Glutamatergic neuron (in vitro differentiated cells): ENCODE measurements at places on chromosomes 13 and 19. TPM values are rescaled to one million over a fixed set of nuclear protein-coding genes. Genes with fewer than 3 reads are reported as not detected.

DNA sequence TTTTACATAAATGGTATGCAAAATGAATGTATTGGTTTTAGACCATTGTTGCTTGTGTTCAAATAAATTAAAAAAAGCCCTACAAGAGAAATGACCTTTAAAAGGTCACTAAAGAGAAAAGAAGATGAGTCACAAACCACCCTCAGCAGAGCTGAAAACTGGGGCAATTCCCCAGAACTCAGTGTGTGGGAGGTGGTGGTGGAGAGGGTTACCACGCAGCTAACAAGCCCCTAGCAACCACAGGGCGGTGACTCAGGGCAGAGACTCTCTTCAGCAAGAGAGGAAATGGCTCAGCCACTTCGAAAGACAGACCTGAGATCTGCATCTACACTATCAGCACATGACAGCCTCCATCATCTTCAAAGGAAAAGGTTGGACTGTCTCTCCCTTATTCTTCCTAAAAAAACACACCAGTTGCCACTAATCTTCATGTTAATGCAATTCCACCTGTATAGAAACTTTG, 29.4 kb upstream of the NDFIP2 start:
- no peaks in the 10 kb centered on the region for H3K36me3 ChIP-seq
- H3K27ac ChIP-seq, result no peak overlapping the region

- DNase-seq, result no peak
- H3K4me3 ChIP-seq, result no peak overlapping the region
- peaks cover 6% of the 10 kb centered on the region for H3K27me3 ChIP-seq
- H3K27ac ChIP-seq, result no peak overlapping the region
- peaks cover 11% of the 10 kb centered on the region for H3K4me1 ChIP-seq
These were observed 115.5 kb downstream of the LACC1 start for GRCh38 chr13:43994999-43995859.

DNA sequence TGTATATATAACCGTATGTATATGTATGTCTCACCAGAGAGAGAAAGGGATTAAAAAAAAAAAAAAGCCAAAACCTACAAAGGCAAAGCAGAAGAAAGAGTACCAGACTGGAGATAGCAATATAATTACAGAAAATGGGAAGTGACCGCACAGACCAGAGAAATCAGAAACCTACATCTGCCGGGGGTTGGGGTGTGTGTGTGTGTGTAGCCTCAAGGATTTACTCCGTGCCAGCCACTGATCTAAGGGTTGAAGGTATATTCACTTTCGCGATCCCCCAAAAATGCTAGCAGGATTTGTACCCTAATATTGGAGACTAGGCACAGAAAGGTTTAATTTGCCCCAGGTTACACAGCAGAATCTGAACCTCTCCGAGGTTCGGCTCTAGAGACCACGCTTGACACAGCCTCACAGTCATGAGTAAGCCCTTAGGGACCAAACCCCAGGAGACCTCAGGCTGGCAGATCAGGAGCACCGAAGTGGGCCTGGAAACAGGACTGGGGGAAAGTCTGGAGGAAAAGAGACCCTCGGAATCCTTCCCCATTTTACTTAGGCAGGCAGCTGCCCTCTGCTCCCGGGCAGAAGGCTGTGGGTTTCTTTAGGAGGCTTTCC, 14.8 kb downstream of the ARL11 start:
- H3K4me3 ChIP-seq, result no peak overlapping the region
- H3K36me3 ChIP-seq, result no peaks in the 10 kb centered on the region
- H3K27ac ChIP-seq, result no peak overlapping the region
- no peaks in the 10 kb centered on the region for H3K27me3 ChIP-seq
- DNase-seq, result no peak

DNA sequence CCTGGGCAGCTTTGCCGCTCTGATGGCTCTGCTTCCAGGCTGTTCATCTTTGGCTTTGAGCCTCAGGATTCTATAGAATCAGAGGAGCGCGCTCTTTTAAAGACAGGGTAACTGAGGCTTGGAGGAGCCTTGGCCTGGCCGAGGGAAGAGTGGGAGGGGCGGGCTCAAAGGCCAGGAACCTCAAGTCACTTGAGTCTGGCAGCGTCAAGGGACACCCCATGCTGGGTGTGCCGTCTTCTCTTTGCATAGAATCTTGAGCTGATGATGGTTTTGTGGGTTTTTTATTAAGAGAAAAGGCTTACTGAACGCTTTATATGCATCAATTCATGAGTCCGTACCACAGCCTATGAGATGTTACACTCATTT, 1.1 kb downstream of the PGLS start:
- H3K4me3 ChIP-seq, result peak overlapping the region; percentile 92
- peaks cover 12% of the 10 kb centered on the region for H3K4me1 ChIP-seq
- peaks cover 5% of the 10 kb centered on the region for H3K36me3 ChIP-seq
- DNase-seq, result no peak
- H3K27ac ChIP-seq, result peak overlapping the region; percentile 89

DNA sequence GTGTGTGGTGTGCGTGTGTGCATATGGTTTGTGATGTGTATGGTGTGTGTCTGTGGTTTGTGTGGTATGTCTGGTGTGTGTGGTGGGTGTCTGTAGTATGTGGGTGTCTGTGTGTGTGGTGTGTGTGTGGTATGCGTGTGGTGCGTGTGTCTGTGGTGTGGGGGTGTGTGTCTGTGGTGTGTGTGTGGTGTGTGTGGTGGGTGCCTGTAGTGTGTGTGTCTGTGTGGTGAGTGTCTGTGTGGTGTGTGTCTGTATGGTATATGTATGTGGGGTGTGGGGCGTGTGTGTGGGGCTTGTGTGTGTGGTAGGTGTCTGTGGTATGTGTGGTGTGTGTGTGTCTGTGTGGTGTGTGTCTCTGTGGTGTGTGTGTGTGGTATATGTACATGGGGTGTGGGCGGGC, 300.7 kb downstream of the TEX29 start:
- no peak overlapping the region for H3K4me3 ChIP-seq
- no peaks in the 10 kb centered on the region for H3K4me1 ChIP-seq
- DNase-seq, result no peak
- peaks cover 4% of the 10 kb centered on the region for H3K27me3 ChIP-seq

DNA sequence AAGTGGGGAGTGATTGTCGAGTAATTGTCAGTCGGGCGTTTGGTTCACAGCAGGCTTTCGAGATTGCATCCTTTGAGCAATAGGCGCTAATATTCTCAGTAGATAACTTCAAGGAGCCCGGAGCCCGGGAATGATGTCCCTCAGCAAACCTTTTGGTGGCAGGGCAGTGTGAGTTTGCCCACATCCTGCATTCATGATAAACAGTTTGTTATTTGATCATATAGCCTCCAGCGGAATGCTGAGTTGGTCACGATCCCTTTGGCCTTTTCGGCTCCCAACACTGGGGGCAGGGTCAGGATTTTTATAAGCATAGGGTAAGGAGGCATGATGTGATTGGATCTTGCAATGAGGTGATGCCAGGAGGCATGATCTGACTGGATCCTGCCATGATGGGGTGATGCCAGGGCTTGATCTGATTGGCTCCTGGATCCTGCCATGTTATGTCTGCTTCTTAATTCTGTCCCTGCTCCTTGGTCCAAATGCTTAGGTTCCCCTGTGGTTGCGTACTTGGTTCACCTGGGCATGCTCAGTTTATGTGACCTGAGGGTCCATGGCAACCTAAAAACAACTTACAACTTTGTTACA, 38.2 kb upstream of the IGSF23 start:
- peaks cover 5% of the 10 kb centered on the region for H3K27me3 ChIP-seq
- H3K27ac ChIP-seq, result no peak overlapping the region
- DNase-seq, result no peak

DNA sequence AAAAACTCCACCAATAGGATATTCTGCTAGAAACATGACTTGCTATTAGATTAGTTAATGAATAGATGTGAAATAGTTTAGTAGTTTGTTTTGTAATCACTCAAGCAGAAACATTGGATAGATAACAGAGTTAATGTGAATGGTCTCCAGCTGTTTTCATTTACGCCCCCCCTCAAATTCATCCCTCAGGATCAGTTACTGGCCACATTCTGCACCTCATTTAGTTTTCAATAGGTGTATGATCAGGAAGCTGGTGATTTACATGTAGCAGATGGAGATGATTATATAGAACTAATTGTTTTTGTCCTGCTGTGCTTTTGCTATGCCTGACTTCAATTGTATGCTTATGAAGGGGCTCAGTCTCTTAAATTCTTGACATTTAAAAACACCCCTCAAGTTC, 759.0 kb downstream of the SLITRK6 start:
- no peaks in the 10 kb centered on the region for H3K27me3 ChIP-seq
- H3K4me3 ChIP-seq, result no peak overlapping the region
- H3K4me1 ChIP-seq, result no peaks in the 10 kb centered on the region
- DNase-seq, result no peak
- H3K27ac ChIP-seq, result no peak overlapping the region

DNA sequence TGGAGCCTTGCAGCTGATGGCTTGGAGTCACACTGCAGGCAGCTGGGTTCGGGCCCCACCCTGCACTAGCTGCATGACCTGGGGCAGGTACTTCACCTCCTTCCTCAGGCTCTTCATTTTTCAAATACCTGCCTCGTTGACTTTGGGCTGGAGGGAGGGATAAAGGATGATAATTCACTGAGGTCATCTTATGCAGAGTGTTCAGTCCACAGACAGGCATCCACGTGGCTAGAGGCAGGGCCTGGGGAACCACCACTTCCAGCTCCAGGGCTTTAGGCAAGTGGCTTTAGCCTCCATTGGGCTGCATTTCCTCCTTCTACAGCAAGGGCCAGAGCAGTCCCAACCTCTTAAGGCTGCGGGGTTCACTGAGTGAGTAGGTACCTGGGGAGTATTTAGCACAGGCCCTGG, 84.8 kb downstream of the SIPA1L3 start:
- peaks cover 5% of the 10 kb centered on the region for H3K27me3 ChIP-seq
- H3K27ac ChIP-seq, result peak overlapping the region; percentile 96
- H3K4me3 ChIP-seq, result no peak overlapping the region
- H3K4me1 ChIP-seq, result peaks cover 31% of the 10 kb centered on the region

GRCh38 chr19:40414542-40415535, 1.7 kb upstream of the PRX start:
- H3K4me3 ChIP-seq, result peak overlapping the region; percentile 30
- H3K27me3 ChIP-seq, result peaks cover 3% of the 10 kb centered on the region
- H3K36me3 ChIP-seq, result no peaks in the 10 kb centered on the region
- peaks cover 24% of the 10 kb centered on the region for H3K4me1 ChIP-seq

GRCh38 chr19:30711296-30711695, 339.1 kb downstream of the ZNF536 start:
- H3K27me3 ChIP-seq, result peaks cover 4% of the 10 kb centered on the region
- peak overlapping the region; percentile 81 for H3K4me3 ChIP-seq
- no peaks in the 10 kb centered on the region for H3K36me3 ChIP-seq
- H3K27ac ChIP-seq, result peak overlapping the region; percentile 96
- peak; percentile 80 for DNase-seq

- no peak overlapping the region for H3K27ac ChIP-seq
- no peaks in the 10 kb centered on the region for H3K27me3 ChIP-seq
- H3K4me3 ChIP-seq, result no peak overlapping the region
- peaks cover 11% of the 10 kb centered on the region for H3K4me1 ChIP-seq
- H3K36me3 ChIP-seq, result peaks cover 7% of the 10 kb centered on the region
- DNase-seq, result no peak
These were observed 31.4 kb downstream of the PPP5C start for GRCh38 chr19:46378268-46378667.

- no peak overlapping the region for H3K27ac ChIP-seq
- DNase-seq, result no peak
- no peaks in the 10 kb centered on the region for H3K4me1 ChIP-seq
- H3K36me3 ChIP-seq, result peaks cover 9% of the 10 kb centered on the region
These were observed 390.7 kb upstream of the ARGLU1 start for GRCh38 chr13:106958621-106959048.

DNA sequence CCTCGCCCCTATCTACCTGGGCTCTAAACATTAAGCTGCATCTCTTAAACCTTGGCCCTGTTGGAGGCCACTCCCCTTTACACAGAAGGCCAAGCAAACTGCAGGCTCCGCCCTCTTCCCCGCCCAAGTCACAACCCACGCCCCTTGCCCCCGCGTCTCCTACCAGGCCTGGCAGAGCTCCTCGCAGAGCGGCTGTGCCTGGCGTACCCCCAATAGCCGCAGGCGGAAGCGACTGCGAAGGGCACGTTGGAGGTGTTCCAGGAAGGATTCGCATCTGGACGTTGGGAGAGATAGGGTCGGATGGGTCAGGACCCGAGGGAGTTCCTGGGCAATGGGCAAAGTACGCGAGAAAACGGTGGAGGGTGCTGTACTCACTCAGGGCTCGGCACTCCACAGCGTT, 5.9 kb downstream of the RTBDN start:
- no peak overlapping the region for H3K27ac ChIP-seq
- H3K27me3 ChIP-seq, result peaks cover 23% of the 10 kb centered on the region

DNA sequence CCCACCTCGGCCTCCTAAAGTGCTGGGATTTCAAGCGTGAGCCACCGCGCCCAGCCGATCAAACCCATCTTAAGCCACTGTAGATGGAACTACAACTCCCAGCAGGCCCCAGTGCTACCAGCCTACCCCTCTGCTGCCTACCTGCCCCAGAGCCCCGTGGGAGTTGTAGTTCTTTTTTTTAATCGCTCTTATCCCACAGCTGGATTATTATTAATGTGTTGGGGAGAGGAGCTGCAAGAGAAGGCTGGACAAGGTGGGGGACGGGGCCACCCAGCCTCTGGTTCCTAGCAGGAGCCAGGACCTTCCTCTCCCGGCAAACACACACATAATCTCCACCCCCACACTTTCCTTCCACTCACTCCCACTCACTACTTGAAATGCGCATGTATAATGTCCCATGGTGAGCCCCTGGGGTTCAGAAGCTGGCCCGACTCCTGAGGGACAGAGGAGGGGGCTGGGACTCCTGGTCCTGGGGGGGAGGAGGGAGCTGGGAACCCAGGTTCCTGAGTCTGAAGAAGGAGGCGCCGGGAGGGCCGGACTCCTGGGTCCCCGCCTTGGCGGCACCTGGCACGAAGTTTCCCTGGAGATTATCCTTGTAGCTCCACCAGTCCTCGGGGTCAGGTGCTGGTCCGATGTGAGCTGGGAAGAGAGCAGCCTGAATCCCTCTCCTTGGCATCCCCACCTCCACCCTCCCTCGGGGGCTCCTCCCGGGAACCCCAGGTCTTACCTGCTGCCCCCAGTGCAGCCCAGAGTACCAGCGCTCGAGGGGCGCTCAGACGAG, 958 bp downstream of the CA11 start:
- no peak overlapping the region for H3K27ac ChIP-seq
- peaks cover 13% of the 10 kb centered on the region for H3K27me3 ChIP-seq
- DNase-seq, result peak; percentile 71
- H3K4me3 ChIP-seq, result peak overlapping the region; percentile 92

DNA sequence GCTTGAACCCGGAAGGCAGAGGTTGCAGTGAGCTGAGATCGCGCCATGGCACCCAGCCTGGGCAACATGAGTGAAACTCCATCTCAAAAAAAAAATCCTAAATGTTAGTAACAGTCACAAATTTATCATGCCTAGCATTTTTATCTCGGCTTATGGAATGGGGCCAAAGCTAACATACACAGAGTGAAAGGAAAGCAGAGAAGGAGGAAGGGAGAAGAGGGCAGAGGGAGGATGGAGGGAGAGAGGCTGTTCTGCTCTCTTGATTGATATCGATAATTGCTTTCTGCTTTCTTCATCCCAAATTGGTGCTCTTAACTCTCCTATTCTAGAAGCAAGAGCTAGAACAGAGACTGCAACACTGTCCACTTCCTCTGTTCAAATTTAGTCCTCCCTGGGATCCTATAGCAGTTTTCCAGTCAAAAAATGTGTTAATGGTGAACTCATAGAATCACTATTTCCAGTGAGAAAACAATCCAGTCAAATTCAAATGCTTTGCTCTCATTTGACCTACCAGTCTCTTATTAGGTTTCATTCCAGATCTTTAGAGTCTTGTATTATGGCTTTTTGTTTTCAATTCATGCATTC, 15.8 kb upstream of the TUBGCP3 start:
- no peak overlapping the region for H3K4me3 ChIP-seq
- peaks cover 16% of the 10 kb centered on the region for H3K4me1 ChIP-seq
- no peaks in the 10 kb centered on the region for H3K36me3 ChIP-seq
- no peak for DNase-seq
- H3K27me3 ChIP-seq, result no peaks in the 10 kb centered on the region

NCCRP1 gene
- 0.61 TPM for total RNA-seq

SULT2A1 gene
- total RNA-seq, result not detected

SELENOV gene
- 9.9 TPM for total RNA-seq

NLRP9 gene
- not detected for total RNA-seq

AMER2 gene
- total RNA-seq, result 1.5 TPM

PLPPR3 gene
- 392 TPM for total RNA-seq

SLC25A41 gene
- 0.29 TPM for total RNA-seq
